ENCODE measurements at places on chromosomes 16 and 17. TPM values are rescaled to one million over a fixed set of nuclear protein-coding genes. Genes with fewer than 3 reads are reported as not detected.

RNF222 gene
- total RNA-seq, result not detected

SEZ6L2 gene
- not detected for total RNA-seq

FAM20A gene
- total RNA-seq, result not detected

PPP1R1B gene
- not detected for total RNA-seq

KRTAP4-6 gene
- not detected for total RNA-seq

NTHL1 gene
- total RNA-seq, result 33.2 TPM

TTYH2 gene
- 24.5 TPM for total RNA-seq

FASN gene
- total RNA-seq, result 175 TPM

GAS2L2 gene
- not detected for total RNA-seq

RHOT1 gene
- 24.9 TPM for total RNA-seq

SLC38A7 gene
- 13.7 TPM for total RNA-seq
